ENCODE measurements at places on chromosomes 11 and 22. TPM values are rescaled to one million over a fixed set of nuclear protein-coding genes. Genes with fewer than 3 reads are reported as not detected.

The SLC6A5 gene
- not detected for total RNA-seq

The APOL5 gene
- not detected for total RNA-seq

The CFAP300 gene
- 0.47 TPM for total RNA-seq

The NXPE4 gene
- total RNA-seq, result not detected

The C1QTNF5 gene
- 65.6 TPM for total RNA-seq

The KCNJ1 gene
- total RNA-seq, result not detected

The OR2AG2 gene
- total RNA-seq, result 0.09 TPM

The RBMXL2 gene
- 0.18 TPM for total RNA-seq

The PTPN5 gene
- not detected for total RNA-seq

The FIBIN gene
- not detected for total RNA-seq

The OR5A1 gene
- total RNA-seq, result not detected

The OR8A1 gene
- not detected for total RNA-seq

The MYRF gene
- total RNA-seq, result 4.0 TPM
